ENCODE measurements at places on chromosomes 3 and 15. TPM values are rescaled to one million over a fixed set of nuclear protein-coding genes. Genes with fewer than 3 reads are reported as not detected.

Gene PIGX
- total RNA-seq: 26.8 TPM

Gene COLQ
- total RNA-seq: 1.5 TPM

Gene MDFIC2
- total RNA-seq: not detected

Gene ZNF662
- 4.0 TPM for total RNA-seq

Gene ST8SIA2
- total RNA-seq: 0.29 TPM

Gene PDZRN3
- total RNA-seq: 18.3 TPM

Gene SV2B
- total RNA-seq: not detected

Gene LRRN1
- 3.5 TPM for total RNA-seq

Gene DAZL
- total RNA-seq: not detected

Gene TEX55
- total RNA-seq: not detected

Gene CHST13
- total RNA-seq: not detected

Gene SLC25A26
- 31.2 TPM for total RNA-seq

Gene NOP10
- 216 TPM for total RNA-seq

Gene FBXW12
- total RNA-seq: not detected

Gene P2RY1
- total RNA-seq: under 0.01 TPM

Gene CHRM5
- under 0.01 TPM for total RNA-seq

Gene HIGD2B
- total RNA-seq: not detected

Gene UROC1
- not detected for total RNA-seq

Gene APPL1
- total RNA-seq: 63.9 TPM

Gene FES
- total RNA-seq: 20.3 TPM

Gene NPHP3
- total RNA-seq: 44.2 TPM

Gene CFAP20DC
- total RNA-seq: 2.2 TPM

Gene TMEM158
- 4.7 TPM for total RNA-seq

Gene SKOR1
- 0.36 TPM for total RNA-seq

Gene SPINT1
- total RNA-seq: 0.72 TPM

Gene CERS3
- total RNA-seq: not detected

Gene NEK10
- 58.6 TPM for total RNA-seq

Gene MESP1
- under 0.01 TPM for total RNA-seq

Gene TMPRSS7
- total RNA-seq: not detected

Gene CGNL1
- 1.1 TPM for total RNA-seq

Gene GOLGA8G
- not detected for total RNA-seq

Gene SPSB4
- not detected for total RNA-seq

Gene CHRNA7
- total RNA-seq: not detected

Gene GOLGA6C
- not detected for total RNA-seq

Measured in osteoblast (primary cell).